ENCODE measurements at places on chromosomes 5 and 9.

DNA sequence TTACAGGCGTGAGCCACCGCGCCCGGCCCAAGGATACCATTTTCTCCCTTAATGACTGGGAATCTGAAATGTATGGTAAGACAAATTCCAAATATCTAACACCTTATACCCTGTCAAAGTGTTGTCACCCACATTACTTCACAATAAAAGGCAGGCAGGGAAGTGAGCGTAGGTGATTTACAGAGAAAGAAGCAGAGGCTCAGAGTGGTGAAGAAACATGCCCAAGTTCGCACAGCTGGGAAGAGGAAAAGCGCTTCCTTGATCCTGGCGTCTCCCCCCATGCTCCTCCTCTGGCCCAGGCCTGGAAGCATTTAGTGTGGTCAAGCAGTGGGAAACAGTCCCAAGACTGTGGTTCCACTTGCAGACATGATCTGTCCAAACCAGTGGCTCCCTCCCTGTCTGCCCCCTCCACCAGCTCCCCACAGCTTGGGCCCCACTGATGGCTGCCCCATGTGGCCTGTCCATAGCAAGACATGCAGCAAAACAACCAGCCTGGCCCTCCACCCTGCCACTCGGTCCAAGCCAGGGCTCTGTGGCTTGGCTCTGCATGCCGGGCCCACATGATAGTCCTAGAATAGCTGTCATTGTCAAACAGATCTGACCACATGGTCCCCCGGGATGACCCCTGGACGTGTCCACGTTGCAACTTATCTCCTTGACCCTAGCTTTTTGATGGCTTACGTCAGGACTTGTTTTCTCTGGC is 107.2 kb downstream of the TTLL11 start:
- DNase-seq, result no peak

DNA sequence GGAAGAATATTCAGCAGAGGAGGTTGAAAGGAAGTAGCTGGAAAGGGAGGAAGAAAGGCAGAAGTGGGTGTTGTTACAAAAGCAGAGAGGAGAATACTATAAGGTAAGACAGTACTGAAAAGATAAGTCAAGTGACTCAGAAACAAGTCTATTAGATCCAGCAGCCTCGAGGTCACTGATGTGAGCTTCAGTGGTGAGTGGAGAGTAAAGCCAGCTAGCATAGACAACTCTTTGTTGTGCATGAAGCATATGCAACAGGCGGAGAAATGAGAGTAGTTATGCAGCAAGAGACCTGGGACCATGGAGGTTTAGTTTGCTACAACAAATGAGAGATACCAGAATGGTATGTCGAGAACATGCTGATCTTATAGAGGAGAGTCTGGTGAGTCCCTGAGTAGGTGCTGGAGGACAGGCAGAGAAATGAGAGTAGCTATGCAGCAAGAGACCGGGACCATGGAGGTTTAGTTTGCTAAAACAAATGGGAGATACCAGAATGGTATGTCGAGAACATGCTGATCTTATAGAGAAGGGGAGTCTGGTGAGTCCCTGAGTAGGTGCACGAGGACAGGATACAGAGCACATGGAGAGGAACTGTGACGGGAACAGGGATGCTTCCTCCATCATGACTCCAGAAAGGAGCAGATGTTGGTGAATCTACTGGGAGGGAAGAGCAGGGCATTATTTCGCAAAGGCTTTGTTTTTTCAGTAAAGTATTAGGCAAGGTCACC is 36.0 kb downstream of the EQTN start:
- no peak for DNase-seq

GRCh38 chr5:17433406-17433805 is 64.6 kb upstream of the TAF11L2 start:
- DNase-seq, result no peak

DNA sequence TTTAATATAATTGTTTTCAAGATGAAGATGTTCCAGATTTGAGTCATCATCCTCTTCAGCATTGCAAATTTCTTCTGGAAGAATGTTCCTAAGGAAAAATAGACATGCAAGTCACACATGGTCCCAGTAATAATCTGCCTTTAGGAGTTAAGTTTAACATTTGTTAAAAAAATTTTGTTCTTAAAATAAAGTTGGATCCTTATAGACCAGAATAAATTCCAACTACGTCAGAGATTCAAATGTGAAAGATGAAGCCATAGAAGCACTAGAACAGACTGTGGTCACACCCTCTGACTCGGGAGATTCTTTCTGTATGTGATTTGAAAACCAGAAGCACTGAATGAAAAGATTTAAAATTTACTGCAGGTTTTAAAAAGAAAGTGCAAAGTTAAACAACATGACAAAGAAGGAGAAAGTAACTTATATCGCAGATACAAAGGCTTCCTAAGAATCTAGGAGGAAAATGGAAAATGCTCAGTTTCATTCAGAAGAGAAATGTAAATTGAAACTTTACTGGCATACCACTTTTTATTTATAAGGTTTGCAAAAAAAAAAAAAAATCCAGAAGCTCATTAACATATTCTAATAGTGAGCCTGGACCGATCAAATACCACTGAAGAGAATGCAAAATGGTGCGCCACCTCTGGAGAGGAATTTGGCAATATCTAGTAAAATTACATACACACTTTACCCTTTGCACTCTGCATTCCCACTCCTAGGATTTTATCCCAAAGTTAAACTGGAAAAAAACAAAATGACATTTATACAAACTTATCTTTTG is 14.3 kb upstream of the ASPN start:
- DNase-seq, result no peak

DNA sequence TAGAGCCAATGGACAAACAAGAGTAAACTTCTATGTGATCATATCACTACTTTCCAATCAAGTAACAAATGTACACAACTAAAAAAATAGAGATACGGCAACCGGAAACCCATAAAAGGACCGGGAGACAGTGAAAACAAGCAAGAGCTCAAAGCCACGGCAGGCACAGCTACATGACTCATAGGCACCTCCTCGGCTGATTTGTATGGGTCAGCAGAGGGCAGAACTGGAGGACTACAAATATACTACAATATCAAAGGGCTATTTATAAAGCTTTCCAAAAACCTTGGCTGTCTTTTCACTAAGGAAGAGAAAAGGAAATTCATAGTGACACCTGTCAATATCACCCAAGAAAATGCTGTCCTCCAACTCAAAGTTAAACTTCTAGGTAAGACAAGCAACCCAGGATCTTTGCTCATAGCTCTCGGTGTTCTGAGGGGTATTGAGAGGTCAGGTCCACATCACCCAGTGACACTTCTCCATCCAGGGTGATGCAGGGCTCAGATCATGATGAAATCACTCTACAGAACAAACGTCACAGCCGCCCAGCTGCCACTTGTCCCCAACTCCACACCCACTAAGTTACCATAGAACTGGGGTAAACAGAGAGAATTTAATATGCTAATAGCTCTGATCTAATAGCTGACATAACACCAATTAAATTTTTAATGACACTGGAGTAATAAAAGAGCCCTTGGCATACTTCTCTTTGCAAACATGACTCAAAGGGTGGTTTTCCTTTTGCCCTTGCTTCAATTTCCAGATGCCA is 41.3 kb downstream of the PFDN1 start:
- no peak for DNase-seq

GRCh38 chr5:120293796-120294195 is 170.3 kb upstream of the PRR16 start:
- no peak for DNase-seq

DNA sequence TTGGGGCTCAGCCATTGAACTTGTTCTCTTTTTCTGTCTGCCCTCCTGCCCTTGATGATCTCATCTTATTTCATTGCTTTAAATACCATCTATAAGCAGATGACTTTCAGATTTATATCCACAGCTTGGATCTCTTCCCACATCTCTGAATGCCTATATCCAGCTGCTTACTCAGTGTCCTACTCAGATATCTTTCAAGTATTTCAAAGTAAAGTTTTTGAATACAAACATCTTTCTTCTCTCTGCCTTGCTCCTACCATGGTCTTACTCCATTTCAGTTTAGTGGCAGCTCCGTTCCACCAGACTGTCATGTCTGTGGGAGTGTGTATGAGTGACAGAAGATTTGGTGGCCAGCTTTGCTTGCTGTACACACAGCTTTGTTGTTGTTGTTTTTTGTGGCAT is 59.7 kb downstream of the ERBIN start:
- no peak for DNase-seq

GRCh38 chr9:88235615-88236014 is 97.3 kb upstream of the SPATA31C2 start:
- DNase-seq, result no peak

DNA sequence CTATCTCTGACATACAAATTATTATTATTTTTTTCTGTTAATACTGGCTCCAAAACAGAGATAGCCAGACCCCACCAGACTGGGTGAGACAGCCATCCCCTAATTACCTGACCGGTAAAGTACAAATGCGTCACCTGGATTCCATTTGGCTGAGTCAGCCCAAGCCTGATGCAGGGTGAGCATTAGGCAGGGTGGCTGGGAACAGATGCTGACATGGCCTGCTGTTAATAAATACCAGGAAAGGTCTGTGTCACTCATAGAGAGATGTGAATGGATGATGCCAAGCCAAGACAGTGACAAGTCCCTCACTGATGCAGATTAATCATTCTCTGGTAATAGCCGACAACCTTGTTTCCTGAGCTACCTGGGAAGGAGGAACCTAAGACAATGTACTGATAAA is 183.5 kb downstream of the TRIM32 start:
- DNase-seq, result no peak

DNA sequence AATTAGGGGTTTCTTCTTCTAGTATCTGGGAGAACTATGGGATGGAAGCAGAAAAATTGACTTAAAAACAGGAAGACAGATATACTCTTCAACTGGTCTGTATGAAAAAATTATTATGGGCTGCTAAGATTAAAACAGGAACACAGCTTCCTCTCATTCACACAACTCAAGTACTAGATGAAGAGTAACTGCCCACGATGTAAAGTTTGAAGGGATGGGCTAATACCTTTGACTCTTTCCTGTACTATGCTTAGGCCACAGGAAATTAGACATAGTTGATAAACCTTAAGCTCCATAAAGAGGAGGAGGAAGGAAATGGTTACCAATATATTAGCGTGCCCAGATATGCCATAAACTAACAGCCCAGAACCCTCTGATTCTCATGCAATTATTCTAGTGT is 88.6 kb downstream of the ANKRD31 start:
- DNase-seq, result no peak

- no peak for DNase-seq
These were observed 22.4 kb downstream of the ELOVL7 start for GRCh38 chr5:60821488-60822284.

DNA sequence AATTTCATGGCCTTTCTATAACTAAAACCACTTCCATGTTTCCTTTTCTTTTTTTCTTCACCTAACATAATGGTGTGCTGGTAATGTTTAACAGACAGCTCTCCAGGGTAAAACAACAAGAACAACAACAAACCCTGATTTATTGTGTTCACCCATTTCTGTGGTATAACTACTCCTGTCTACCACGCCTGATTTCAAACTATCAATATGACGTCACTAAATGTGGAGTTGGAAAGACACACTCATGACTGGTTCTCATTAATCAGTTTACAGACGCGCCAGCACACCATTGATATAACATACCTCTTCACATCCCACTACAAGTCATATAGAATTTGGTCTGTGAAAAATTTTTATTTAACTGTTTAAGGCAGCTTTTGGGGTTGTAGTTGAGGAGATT is 142.9 kb downstream of the ARRDC3 start:
- no peak for DNase-seq

- no peak for DNase-seq
These were observed 55.1 kb downstream of the ABCA1 start for GRCh38 chr9:104872656-104873488.

DNA sequence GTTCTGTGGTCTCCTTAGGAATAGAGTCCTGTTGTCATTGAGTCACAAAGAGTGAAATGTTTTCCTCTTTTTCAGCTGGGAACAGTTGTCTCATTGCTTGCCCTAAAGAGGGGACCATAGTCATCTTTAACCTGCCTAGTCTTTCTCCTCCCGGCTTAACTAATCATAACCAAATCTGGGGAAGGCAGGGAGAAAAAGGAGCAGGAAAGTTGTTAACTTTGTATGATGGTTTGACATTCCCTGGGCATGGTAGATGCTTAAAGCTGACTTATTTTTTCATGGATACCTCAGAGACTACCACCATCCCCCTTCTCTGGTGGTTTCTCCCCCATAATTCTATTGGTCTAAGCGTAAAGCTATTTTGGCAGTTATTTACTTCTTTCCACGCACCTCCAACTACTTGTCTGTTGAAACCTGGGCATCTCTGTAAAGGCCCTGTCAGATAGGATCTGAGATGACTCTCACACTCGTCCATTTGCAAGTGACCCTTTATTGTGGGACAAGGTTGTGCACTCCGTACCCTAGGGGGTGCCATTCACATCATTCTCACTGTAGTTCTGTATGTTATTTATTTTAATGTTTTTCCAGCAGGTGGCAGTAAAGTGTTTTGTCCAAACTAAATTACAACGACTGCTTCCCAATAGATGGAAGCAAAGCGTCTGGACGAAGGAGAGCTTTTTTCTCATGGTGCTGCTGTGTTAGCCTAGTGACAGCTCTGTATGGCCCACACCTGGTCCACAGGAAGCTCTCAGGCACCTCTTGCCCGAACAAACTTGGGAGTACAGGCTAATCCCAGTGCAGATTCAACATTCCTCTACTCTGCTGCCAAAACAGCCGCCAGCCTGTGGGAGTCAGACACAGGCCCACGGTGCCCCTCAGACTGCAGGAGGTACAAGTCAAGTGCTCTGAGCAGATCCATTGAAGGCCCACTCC is 3.0 kb upstream of the FAM13B start:
- DNase-seq, result peak; percentile 86

DNA sequence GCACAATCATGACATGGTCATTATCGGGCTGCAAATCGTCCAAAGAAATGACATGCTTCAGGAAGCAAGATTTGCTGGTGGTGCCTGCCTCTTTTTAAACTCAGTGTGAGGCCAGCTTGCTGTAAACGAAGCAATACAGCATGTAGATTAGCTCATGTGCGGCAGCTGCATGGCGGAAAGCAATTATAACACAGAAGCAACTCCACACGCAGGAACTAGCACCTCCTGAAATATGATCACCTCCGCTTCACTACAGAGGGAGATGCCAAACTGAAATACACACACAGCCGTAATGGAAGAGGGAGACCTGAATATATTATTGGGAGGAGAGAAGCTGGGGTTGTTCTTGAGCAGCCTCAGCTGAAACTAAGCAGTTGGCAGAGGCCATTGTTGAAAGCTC is 312.5 kb downstream of the PSAT1 start:
- DNase-seq, result no peak

- DNase-seq, result no peak
These were observed 107.1 kb upstream of the LMX1B start for GRCh38 chr9:126506361-126507317.

DNA sequence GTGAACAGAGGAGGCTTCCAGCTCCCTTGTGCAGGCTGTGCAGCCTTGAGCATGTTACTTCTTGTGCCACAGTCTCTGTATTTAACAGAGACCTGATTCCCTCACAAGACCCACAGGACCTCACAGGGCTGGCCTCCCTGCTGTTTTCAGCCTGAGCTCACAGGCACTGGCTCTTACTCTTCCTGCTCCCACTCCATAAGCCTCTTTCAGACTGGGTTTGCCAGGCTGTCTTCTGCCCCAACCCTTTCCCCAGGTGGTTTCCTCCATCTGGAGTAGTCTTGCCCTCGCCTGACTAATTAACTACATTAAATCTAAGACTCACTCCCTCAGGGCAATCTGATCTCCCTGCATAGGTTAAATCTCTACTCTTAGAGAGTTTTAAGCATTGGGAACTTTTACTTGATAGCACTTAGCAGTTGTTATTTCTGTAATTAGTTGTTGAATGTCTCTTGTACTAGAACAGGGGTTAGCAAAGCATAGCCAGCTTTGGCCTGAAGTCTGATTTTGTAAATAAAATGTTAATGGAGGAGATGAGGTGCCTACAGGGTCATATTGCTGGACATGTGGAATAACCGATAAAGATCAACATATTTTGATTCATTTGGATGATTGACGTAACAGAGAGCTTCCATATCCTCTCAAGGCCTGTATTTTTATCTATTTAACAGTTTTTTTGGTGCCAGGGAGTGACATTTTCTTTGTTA is 28.6 kb upstream of the SPATA31E1 start:
- DNase-seq, result peak; percentile 20
